ENCODE measurements at places on chromosomes 3 and 15. TPM values are rescaled to one million over a fixed set of nuclear protein-coding genes. Genes with fewer than 3 reads are reported as not detected.

The GOLGA8S gene
- total RNA-seq = 0.07 TPM

The MAN2A2 gene
- total RNA-seq = 206 TPM

The CLSTN2 gene
- total RNA-seq = not detected

The APBA2 gene
- total RNA-seq = 1.8 TPM

The REC114 gene
- not detected for total RNA-seq

The GPR149 gene
- not detected for total RNA-seq

GRCh38 chr3:12299026-12299425 lies 10.2 kb downstream of the PPARG start:
- DNase-seq = no peak

DNA sequence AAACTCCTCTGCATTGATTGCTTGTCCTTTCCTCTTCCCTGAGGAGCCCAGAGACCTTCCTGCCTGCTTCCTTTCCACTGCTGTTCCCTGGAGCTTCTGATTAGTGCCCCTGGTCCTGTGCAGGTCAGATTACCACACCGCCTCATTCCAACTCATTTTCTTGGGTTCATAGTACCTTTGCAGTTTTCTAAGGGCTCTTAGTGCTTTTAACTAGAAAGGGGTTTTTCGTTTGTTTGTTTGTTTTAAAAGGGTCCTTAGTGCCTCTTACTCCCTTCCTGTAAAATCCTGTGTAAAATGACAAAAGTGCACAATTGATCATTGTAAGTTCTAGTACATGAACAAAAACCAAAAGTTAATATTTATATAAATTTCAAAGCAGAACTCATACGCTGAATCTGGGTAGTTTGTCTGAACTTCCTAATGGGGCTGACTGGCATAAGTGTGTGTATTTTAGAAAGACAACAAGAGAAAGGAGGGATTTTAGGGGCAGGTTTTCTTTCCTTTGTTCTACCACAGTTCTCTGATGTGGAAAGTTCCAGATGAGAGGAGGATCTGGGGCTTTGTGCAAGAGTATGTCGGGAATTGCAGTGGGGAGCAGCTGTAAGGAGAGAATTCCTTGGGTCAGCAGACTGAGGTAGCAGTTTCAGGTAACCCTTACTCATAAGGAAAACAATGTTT lies 30.6 kb downstream of the SNRK start:
- no peak for DNase-seq

DNA sequence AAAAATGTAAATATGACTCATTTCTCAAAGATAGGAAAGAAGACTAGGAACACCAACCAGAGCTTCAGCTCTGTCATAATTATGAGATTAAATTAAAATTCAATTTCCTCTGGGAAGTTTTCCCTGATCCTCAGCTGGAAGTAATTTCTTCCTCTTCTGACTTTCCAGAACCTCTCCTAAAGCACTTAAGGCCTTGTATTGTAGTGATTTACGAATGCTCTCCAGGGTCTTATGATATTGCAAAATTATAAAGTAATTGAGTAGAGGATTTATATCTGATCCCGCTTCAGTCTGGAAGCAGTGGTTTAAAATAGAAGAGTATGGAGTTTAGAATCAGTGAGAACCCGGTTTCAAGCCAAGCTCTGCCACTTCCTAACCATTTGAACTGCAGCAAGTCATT lies 279.8 kb downstream of the ZPLD1 start:
- no peak for DNase-seq

DNA sequence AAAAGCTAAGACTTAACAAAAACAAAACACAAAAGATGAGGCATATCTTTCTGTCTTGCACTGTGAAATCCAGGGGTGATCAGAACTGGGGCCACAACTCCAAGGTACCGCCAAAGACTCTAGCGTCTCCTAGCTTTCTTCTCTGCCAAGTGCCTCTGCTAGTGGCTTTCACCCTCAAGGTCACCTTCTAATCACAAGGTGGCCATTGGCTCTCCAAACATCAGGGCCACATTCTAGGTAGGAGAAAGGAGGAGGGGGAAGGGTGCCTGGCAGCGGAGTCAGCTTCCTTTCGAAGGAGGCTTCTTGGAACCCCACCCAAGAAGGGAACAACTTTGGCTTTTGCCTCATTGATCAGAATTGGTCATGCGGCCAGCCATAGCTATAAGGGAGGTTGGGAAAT lies 168.8 kb upstream of the SMAD3 start:
- DNase-seq = no peak

DNA sequence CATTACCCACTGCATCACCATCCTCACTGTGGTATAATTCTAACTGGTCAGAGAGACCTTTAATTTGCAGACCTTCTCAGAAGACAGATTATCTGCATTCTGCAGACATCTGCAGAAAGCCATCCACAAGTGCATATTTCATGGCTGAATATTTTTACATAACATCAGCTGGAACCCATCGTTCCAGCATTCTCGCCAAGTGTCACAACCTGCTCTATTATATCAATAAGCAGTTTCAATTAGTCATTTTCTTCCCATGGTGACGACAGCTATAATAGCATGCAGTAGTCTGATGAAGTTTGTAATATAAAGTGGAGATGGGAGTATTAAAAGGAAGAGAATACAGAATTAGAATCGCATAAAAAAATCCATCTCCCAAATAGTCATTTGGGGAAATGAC lies 334.7 kb downstream of the FHIT start:
- DNase-seq = no peak

DNA sequence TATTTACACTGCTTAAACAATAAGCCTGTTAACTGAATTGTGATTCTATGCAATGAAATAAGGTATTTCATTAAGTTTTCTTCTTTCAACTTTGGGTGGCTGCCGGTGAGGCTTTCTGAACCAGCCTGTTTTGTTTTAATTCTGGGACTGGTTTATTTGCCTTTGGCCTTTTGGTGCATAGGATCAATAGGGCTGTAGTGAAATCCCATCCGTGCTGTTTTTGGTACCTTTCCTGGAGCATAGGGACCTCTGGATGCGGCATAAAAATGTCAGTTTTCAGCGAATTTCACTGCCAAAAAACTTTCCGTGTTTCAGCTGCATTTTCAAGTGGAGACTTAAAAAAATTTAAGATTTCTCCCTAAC lies 514 bp downstream of the PLS1 start:
- no peak for DNase-seq

GRCh38 chr3:82002491-82002890 lies 241.0 kb upstream of the GBE1 start:
- DNase-seq = no peak

DNA sequence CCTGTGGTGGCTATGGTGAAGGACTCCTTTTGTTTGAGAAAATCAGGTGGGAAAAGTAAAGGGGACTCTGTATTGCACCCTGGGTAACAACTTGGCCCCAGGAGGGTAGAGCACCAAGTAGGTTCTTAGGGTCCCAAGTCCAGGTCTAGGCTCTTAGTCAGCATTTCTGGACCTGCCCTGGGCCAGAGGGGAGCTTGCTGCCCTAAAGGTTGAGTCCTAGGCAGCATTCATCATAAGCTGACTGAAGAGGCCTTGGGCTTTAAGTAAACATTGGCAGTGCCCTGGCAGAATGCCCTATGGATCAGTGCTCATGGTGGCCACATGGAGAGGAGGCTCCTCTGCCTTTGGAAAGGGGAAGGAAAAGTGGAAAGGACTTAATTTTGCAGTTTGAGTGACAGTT lies 268.5 kb upstream of the CTNNB1 start:
- no peak for DNase-seq

DNA sequence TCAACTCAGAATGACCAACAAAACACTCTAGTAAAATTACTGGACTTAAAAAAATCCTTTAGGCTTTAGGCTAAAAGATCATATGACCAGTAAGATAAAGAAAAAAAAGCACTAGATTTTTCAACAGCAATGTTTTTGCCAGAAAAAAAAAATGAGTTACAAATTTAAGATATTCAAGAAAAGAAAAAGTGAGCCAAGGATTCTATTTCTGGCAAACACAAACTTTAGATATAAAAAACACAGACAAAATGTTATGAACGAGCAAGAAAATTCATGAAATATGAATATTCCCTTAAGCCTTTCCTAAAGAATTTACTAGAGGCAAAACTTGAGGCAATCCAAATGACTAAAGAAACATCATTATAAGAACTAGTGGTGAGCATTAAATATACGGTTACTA lies 8.6 kb downstream of the GOLGB1 start:
- no peak for DNase-seq

DNA sequence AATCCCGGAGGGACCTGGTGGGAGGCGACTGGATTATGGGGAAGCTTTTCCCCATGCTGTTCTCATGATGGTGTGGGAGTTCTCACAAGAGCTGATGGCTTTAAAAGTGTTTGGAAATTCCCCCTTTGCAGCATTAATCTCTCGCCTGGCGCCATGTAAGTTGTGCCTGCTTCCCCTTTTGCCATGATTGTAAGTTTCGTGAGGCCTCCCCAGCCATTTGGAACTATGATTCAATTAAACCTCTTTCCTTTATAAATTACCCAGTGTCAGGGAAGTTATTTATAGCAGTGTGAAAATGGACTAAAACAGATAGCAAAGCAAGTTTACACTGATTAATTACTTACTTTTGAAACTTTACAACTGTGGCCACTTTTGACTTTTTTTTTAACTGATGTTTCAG lies 10.6 kb upstream of the U2SURP start:
- DNase-seq = peak; percentile 53

DNA sequence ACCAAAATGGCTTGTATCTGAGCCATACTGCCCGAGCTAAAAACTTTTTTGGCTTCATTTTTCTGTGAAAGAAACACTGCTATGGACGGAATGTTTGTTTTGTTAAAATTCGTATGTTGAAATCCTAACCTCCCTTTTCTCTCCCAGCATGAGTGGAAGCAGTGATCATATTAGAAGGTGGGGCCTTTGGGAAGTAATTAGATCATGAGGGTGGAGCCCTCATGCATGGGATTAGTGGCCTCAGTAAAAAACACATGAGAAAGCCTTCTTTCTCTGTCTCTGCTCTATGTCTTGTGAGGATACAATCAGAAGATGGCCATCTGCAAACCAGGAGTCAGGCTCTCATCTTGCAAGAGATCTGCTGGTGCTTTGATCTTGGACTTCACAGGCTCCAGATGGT lies 7.4 kb upstream of the FNDC3B start:
- no peak for DNase-seq
